ENCODE measurements at places on chromosomes 16 and 17. TPM values are rescaled to one million over a fixed set of nuclear protein-coding genes. Genes with fewer than 3 reads are reported as not detected.

DNA sequence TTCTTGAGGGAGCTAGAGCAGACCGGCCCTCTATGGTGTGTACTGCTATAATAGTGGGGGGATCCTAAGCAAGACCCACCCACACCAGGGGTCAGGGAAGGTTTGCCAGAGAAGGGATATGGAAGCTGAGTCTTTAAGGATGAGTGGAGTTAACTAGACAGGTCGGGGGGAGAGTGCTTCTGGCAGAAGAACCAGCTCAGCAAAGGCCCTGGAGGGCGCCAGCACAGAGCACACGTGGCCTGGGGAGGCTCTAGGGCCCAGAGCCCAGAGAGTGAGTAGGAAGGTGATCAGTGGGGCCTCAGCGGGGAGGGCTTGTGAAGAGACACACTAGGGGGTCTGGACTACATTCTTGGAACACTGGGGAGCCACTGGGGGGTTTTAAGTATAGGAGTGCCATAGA, 21.1 kb downstream of the NGFR start:
- no peak for DNase-seq

GRCh38 chr16:88686439-88687253, at the start of gene SNAI3:
Gene SNAI3 (minus strand): TSS chr16:88686507. CDS start chr16:88686406, 101 bp downstream.
- peak; percentile 96 for DNase-seq

- no peak for DNase-seq
These were observed 31.4 kb upstream of the RPH3AL start for GRCh38 chr17:383771-384621.

- no peak for DNase-seq
These were observed 5.0 kb upstream of the TRAF4 start for GRCh38 chr17:28738680-28739384.

DNA sequence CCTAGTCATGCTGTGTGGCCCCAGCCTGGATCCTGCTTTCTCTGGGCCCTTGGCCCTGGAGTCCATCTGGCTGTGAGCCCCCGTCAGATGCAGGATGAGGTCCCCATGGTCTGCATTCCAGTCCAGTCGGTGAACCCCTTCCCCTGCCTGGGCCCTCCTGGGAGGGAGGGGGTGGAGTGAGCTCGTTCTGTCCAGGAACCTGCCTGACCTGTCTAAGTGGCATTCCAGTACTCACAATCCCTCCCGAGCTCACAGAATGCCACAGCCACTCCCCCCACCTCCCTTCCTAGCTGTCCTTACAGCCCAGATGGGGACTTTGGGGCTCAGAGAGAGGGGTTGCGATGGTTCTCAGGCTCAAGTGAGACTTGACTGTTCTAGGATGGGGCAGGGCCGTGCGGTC, 15.5 kb downstream of the SPNS2 start:
- peak; percentile 77 for DNase-seq

DNA sequence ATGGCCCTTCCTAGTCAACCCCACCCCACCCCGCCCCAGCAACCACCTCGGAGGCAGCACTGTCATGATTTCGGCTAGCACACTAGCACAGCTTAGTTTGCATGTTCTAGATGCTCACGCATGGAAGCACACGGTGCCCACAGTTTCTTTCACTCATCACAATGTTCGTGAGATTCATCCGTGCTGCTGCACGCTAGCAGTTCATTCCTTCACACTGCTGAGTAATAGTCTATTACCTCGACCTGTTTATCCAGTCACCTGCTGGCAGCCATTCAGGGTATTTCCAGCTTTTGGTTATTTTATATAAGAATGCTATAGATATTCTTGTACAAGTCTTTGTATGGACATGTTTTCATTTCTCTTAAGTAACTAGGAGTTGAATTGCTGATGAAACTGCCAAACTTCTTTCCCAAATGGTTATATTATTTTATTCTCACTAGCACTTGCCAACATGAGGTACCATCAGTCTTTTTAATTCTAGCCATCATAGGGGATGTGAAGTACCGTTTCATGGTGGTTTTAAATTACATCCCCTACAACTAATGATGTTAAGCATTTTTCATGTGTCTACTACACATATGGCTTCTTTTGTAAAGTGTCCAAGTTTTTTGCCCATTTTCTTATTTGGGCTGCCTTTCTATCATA, 75.7 kb downstream of the CYTH1 start:
- DNase-seq = peak; percentile 44

Gene KCNJ16
- not detected for total RNA-seq

GRCh38 chr16:77171745-77172635, 19.0 kb upstream of the MON1B start:
- DNase-seq = peak; percentile 66

DNA sequence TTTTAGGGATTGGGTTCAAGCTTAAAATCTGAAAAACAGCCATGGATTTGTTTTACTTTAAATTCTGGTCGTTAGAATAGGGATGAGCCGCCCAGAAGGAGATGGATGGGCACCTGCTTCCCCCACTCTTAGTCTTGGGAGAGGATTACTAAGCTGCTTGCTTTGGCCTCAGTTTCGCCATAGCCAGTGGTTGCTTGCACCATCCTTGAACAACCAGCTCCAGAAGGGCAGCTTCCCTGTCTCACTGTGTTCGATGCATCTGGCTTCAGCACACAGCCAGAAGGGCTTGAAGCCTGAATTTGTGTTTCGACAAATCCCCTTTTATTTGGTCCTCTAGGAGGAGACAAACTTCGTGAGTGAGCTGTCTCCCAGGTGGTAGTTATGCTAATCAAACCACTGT, 7.1 kb downstream of the CYB5D2 start:
- DNase-seq = no peak

Gene HOXB8
- total RNA-seq = 30.9 TPM

All from Calu3 (cell line).